Activated T-helper 2 cell treated with anti-CD3 and anti-CD28 coated beads, Interferon-gamma antibody, Interleukin-2, Interleukin-4, amounts not matched to agents 10 μg/mL and 5 μg/mL and 100 μg/mL, durations not matched to agents 14 hours and 24 hours and 36 hours (primary cell): ENCODE measurements at places on chromosomes 2 and 18. TPM values are rescaled to one million over a fixed set of nuclear protein-coding genes. Genes with fewer than 3 reads are reported as not detected.

DNA sequence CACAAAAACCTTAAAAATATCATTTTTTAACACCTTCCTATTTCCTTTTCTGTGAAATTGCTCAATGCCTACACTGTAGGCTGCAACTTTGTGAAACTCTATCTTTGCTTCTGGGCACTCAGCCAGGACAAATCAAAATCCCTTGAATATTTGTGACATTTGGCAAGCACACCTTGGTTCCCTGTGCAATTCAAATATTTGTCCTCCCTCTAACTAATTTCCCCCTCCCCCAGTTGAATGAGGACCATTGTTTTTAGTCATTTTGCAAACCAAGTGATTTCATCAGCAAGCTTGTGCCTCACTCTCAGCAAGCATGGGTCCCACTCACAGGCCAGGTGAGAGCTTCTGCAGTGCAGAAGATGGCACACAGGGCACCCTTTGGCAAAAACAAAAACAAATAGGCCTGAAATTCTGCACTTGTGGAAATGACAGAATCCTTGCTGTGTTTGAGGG, 541.5 kb downstream of the CNTNAP5 start:
- no peaks in the 10 kb centered on the region for H3K27me3 ChIP-seq
- DNase-seq = no peak
- H3K4me1 ChIP-seq = no peaks in the 10 kb centered on the region
- H3K36me3 ChIP-seq = no peaks in the 10 kb centered on the region
- no peak overlapping the region for H3K4me3 ChIP-seq

- no peaks in the 10 kb centered on the region for H3K27me3 ChIP-seq
- H3K4me1 ChIP-seq = peaks cover 24% of the 10 kb centered on the region
- H3K36me3 ChIP-seq = peaks cover 5% of the 10 kb centered on the region
- no peak overlapping the region for H3K27ac ChIP-seq
- DNase-seq = no peak
Measured at GRCh38 chr2:160460333-160460731, 33.3 kb downstream of the RBMS1 start.

GRCh38 chr2:166239548-166239947, 111.7 kb upstream of the SCN1A start:
- no peaks in the 10 kb centered on the region for H3K27me3 ChIP-seq
- H3K27ac ChIP-seq = no peak overlapping the region
- H3K4me1 ChIP-seq = no peaks in the 10 kb centered on the region
- DNase-seq = no peak
- no peak overlapping the region for H3K4me3 ChIP-seq

GRCh38 chr2:1618974-1619373, 125.3 kb downstream of the PXDN start:
- H3K4me1 ChIP-seq = no peaks in the 10 kb centered on the region
- no peaks in the 10 kb centered on the region for H3K36me3 ChIP-seq
- peaks cover 4% of the 10 kb centered on the region for H3K27me3 ChIP-seq

Gene NT5DC4
- not detected in 2 replicates for total RNA-seq

Gene CRYGC
- total RNA-seq = not detected in 2 replicates

- no peak overlapping the region for H3K4me3 ChIP-seq
- H3K27me3 ChIP-seq = no peaks in the 10 kb centered on the region
- peak overlapping the region; percentile 24 for H3K27ac ChIP-seq
- H3K4me1 ChIP-seq = peaks cover 34% of the 10 kb centered on the region
- peaks cover 60% of the 10 kb centered on the region for H3K36me3 ChIP-seq
- no peak for DNase-seq
Measured at GRCh38 chr2:70047451-70047850, 39.8 kb upstream of the PCBP1 start.

- H3K27me3 ChIP-seq = no peaks in the 10 kb centered on the region
- H3K4me3 ChIP-seq = peak overlapping the region; percentile 78
- peaks cover 9% of the 10 kb centered on the region for H3K36me3 ChIP-seq
Measured at GRCh38 chr2:239369631-239370161, 31.1 kb downstream of the HDAC4 start.

- peaks cover 7% of the 10 kb centered on the region for H3K4me1 ChIP-seq
- H3K36me3 ChIP-seq = no peaks in the 10 kb centered on the region
- no peak overlapping the region for H3K27ac ChIP-seq
- no peak overlapping the region for H3K4me3 ChIP-seq
Measured at GRCh38 chr2:23617167-23617810, 232.3 kb downstream of the KLHL29 start.

Gene CDK15
- total RNA-seq = not detected in 2 replicates

Gene PLEK
- total RNA-seq = 0.18 and 0.48 TPM in 2 replicates

Gene TMEM169
- total RNA-seq = 1.3 and 1.6 TPM in 2 replicates

GRCh38 chr2:177921726-177922125, 150.9 kb downstream of the PDE11A start:
- H3K4me3 ChIP-seq = no peak overlapping the region
- no peaks in the 10 kb centered on the region for H3K4me1 ChIP-seq
- peaks cover 3% of the 10 kb centered on the region for H3K27me3 ChIP-seq

DNA sequence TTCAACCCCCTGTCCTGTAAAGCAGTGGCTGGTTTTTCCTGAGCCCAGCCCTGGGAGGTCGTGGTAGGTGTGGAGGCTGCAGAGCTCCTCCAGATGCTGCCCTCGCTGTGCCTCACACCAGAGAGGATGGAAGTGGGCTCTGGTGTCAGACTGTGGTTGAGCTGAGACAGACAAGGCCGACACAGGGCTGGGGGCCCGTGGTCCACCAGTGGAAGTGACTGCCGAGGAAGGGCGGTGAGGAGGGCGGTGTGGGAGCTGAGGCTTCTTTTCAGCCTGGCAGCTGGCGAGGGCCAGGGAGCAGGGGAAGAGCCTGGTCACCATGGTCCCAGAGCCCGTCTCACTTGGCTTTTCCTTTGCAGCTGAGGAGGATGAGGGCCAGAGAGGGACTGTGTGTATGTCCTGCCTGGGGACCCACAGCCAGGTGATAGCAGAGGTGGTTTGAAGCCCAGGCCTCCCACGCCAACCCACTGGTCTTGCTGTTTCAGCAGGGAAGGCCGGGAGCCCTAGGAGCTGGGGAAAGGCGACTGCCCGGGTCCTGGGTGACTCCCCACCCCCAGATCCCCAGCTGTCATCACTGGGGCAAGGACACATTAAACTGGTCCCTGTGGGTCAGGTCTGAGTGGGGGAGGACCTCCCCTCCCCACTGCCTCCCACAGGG, 8.5 kb downstream of the SFTPB start:
- H3K4me3 ChIP-seq = no peak overlapping the region
- peaks cover 13% of the 10 kb centered on the region for H3K36me3 ChIP-seq
- H3K27me3 ChIP-seq = no peaks in the 10 kb centered on the region
- no peak overlapping the region for H3K27ac ChIP-seq
- no peaks in the 10 kb centered on the region for H3K4me1 ChIP-seq

DNA sequence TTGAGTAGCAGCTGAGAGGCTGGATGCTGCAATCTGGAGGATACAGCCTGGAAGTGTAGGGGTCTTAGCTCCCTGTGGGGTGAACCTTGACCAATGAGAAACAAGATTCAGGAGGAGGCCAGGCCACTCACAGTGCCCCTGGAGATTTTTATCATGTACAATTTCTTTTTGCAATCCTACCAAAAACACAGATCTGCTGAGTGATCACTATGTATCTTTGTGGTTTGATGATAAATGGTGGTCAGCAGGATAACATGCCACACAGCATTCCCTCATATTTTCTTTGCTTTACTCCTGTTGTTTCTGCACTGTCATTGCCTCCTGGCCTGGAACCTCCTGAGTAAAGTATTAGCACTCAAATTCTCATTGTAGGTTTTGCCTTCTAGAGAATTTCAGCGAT, 357.9 kb downstream of the THSD7B start:
- no peak for DNase-seq
- H3K4me3 ChIP-seq = no peak overlapping the region
- H3K27ac ChIP-seq = no peak overlapping the region
- H3K27me3 ChIP-seq = no peaks in the 10 kb centered on the region
- H3K4me1 ChIP-seq = no peaks in the 10 kb centered on the region

Gene DNAH6
- 0.09 and 0.14 TPM in 2 replicates for total RNA-seq

DNA sequence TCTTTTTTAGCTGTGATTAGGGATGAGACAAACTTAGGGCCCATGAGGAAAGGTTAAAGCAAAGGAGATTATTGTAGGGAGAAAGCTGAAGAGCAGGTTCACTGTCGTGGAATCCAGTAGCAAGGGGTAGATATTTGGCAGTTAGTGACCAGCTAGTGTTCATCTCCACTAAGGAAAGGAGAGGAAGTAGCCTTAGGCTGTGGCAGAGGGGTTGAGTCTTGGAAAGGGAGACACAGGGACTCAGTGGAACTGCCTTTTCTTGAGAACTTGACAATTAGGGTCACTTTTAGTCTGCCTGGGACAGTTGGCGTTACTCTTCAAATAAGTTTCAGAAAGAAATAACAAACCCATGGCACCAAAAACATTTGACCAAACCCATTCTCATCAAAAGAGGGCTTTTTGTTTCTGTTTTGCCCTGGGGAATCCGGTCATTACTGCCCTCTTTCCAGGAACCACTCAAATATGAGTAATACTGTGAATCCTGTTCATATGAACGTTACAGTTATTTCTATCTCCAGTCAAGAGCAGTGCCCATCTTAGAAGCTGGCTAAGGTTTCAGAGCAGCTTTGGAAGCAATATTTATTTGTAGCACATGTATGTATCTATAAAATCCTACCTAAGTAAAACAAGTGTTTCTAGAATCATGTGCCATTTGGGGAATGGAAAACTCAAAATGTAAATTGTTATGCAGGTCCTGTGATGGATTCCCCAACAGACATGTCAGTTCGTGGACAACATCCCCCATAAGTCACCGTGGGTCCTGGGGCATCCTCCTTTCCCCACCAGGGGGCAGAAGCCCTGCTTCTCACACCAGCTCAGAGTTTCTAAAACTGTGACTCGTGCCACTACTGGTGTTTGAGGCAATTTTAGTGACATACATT, 77.3 kb upstream of the PHLPP1 start:
- peak overlapping the region; percentile 33 for H3K27ac ChIP-seq
- peak; percentile 32 for DNase-seq
- peaks cover 20% of the 10 kb centered on the region for H3K27me3 ChIP-seq
- peaks cover 8% of the 10 kb centered on the region for H3K4me1 ChIP-seq
- H3K36me3 ChIP-seq = no peaks in the 10 kb centered on the region
- H3K4me3 ChIP-seq = no peak overlapping the region

- H3K4me1 ChIP-seq = peaks cover 7% of the 10 kb centered on the region
- H3K27me3 ChIP-seq = no peaks in the 10 kb centered on the region
- no peak overlapping the region for H3K27ac ChIP-seq
- no peak for DNase-seq
- H3K36me3 ChIP-seq = no peaks in the 10 kb centered on the region
Measured at GRCh38 chr18:5462227-5462626, 81.6 kb downstream of the EPB41L3 start.

Gene CYP26B1
- total RNA-seq = not detected in 2 replicates

DNA sequence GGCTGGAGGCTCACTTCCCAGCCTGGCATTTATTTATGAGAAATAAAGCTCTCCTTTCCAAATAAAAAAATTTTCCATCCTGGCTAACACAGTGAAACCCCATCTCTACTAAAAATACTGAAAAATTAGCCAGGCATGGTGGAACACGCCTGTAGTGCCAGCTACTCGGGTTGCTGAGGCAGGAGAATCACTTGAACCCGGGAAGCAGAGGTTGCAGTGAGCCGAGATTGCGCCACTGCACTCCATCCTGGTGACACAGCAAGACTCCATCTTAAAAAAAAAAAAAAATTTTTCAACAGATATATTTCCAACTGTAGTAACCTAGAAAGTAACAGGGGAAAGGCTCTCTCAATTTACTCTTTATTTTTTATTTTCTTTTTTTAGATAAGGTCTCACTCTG, 6.1 kb upstream of the PCBP1 start:
- peaks cover 56% of the 10 kb centered on the region for H3K4me1 ChIP-seq
- H3K27me3 ChIP-seq = no peaks in the 10 kb centered on the region
- peaks cover 74% of the 10 kb centered on the region for H3K36me3 ChIP-seq
- no peak for DNase-seq
- H3K27ac ChIP-seq = peak overlapping the region; percentile 9

- H3K4me1 ChIP-seq = no peaks in the 10 kb centered on the region
- H3K27ac ChIP-seq = no peak overlapping the region
- no peaks in the 10 kb centered on the region for H3K27me3 ChIP-seq
- no peak for DNase-seq
Measured at GRCh38 chr2:209517436-209517835, 93.6 kb downstream of the MAP2 start.

- H3K27ac ChIP-seq = no peak overlapping the region
- H3K4me3 ChIP-seq = no peak overlapping the region
- peaks cover 16% of the 10 kb centered on the region for H3K36me3 ChIP-seq
- no peaks in the 10 kb centered on the region for H3K27me3 ChIP-seq
- H3K4me1 ChIP-seq = peaks cover 1% of the 10 kb centered on the region
- no peak for DNase-seq
Measured at GRCh38 chr2:46411245-46411641, 68.1 kb upstream of the TMEM247 start.

DNA sequence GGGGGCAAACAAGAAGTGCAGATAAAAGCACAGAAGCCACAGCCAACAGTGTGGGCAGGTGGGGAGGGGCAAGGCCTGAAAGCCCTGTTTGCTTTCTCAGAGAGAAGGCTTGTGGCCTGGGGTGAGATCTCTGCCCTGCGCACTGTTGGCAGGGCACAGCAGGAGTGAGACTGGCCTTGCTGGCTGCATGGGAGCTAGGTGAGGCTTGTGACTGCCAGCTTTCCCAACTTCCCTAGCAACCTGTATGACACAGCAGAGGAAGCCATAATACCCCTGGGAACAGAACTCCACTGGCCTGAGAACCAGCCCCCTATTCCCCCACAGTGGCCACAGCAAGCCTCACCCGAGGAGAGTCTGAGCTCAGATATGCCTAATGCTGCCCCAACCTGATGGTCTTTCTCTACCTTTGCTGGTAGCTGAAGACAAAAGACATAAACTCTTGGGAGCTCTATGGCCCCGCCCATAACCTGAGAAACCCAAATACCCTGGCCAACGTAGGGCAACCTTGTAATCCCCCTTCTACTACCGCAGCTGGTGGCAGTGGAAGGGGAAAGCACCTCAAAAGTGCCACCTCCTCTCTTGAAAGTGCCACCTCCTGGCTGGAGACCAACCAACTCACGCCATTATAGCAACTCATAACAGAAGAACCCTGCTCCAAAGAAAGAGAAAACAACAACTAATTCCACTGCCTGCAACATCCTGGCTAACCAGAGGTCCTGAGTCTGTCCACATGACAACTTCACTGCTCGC, 44.4 kb downstream of the LCT start:
- H3K27ac ChIP-seq = no peak overlapping the region
- H3K4me1 ChIP-seq = peaks cover 26% of the 10 kb centered on the region

- H3K27me3 ChIP-seq = no peaks in the 10 kb centered on the region
- H3K4me1 ChIP-seq = peaks cover 30% of the 10 kb centered on the region
- no peak overlapping the region for H3K27ac ChIP-seq
- no peak for DNase-seq
Measured at GRCh38 chr2:144447535-144447934, 72.4 kb downstream of the ZEB2 start.
